ENCODE measurements at places on chromosomes 11 and 22.

- no peak for DNase-seq
These were observed 14.2 kb upstream of the VSIG10L2 start for GRCh38 chr11:125931668-125932067.

- DNase-seq = no peak
These were observed 3.6 kb upstream of the LMO1 start for GRCh38 chr11:8267280-8267679.

DNA sequence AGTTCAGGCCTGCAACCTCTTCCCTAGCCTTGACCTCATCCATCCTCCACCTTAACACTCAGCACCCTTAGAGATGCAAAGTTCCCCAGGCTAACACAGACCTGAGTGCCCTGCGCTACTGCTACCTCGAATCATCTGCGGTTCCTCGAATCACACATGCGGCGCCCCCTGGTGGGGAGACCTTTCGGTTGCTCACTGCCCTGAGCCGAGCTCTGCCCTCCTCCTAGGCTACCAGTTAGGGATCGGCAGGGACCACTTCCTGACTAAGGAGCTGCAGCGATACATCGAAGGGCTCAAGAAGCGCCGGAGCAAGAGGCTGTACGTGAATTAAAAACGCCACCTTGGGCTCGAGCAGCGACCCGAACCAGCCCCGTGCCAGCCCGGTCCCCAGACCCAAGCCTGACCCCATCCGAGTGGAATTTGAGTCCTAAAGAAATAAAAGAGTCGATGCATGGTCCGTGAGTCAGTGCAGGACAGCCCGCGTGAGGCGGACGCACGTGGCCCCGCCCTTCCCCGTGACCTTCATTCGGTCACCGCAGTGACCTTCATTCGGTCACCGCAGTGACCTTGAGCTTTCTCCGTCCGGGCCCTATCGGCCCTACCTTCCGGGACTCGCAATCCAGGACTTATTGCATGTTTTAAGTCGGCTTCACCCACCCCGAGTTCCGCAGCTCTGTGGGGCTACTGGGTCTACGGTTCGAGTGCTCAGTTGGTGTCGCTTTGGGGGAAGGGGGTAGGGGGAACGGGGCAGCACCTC lies 830 bp upstream of the ESRRA start:
- DNase-seq = peak; percentile 93

GRCh38 chr11:100328626-100329340 lies 358.3 kb upstream of the ARHGAP42 start:
- DNase-seq = no peak

GRCh38 chr11:116062490-116063171 lies 558.4 kb upstream of the CADM1 start:
- DNase-seq = peak; percentile 45

Measured in Daoy (cell line).